Foreskin fibroblast (primary cell): ENCODE measurements at places on chromosomes 3 and 15.

- no peak for DNase-seq
Observed at GRCh38 chr3:4394048-4394447, 73.0 kb downstream of the SUMF1 start.

DNA sequence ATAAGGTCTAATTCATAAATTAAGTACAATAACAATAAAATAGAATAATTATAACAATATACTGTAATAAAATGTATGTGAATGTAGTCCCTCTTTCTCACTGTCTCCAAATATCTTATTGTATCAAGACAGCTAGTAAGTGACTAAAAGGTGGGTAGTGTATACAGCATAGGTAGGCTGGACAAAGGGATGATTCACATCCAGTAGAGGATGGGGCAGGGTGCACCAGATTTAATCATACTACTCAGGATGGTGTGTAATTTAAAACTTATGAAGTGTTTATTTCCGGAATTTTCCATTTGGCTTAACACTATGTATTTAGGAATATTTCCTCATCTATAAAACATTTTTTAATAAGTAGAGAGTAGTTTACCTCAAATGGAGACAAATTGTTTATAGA is 876.1 kb upstream of the CADM2 start:
- DNase-seq = no peak

DNA sequence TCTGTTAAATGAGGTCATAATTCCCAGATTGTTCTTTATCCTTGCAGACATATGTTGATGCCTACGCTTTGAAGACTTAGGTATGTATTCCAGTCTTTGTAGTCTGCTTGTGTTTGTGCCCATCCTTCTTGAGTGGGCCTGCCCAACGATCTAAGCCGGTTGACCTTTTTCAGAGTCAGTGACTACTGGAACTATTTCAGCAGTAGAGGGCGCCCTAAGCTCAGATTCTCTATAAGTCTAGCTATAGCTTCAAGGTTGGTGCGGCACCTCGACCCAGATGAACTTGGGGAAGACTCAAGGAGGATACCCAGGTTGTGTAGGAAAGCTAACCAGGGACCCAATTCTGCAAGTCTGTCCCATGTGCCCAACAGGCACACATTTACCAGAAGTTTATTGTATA is 228.8 kb upstream of the PPP2R3A start:
- no peak for DNase-seq

DNA sequence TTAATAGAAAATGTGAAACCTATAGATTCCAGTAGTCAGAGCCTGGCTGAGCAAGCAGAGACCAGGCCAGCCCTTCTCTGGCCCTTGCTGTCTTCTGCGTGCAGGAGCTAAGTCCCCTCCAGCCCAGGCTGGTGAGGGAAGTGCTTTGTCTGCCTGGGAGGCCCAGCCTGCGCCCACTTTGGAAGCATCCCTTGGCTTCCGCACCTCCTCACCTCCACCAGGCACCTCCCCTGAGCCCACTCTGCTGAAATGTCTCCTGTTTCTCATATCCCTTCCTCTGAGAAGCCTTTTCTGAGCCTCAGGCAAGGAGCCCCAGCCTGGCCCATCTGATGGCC is 45.3 kb downstream of the ALDH1L1 start:
- no peak for DNase-seq

- no peak for DNase-seq
Observed at GRCh38 chr3:11230832-11231231, 41.4 kb upstream of the ATG7 start.

- no peak for DNase-seq
Observed at GRCh38 chr3:99485286-99485685, 153.1 kb upstream of the COL8A1 start.

- no peak for DNase-seq
Observed at GRCh38 chr15:100544338-100544841, 15.6 kb upstream of the CERS3 start.

DNA sequence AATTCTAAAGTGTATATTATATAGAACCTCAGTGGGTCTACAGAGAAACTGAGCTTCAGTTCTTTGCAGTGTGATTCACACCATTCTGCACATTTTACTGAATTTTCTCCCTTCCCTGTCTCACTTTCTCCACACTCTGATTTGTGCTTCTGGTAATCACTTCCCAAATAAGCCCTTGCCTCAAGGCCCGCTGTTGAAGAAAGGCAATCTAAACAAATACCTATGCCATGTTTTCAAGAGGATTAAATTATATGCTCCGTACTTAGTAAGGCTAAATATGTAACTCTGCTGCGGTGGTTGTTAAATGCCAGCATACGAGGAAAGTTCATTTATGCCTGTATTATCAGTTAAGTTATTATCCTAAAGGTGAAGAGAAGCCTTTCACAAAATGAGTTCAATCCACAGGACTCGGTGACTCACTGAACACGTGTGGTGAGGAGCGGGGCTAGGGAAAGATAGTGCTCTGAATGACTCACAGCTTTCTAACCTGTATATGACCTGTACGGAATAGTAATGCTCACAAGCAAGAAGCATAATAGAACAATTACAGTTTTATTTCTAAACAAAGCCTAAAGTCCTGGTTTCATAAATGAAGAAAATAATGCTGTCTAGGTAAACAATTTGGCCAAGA is 25.1 kb downstream of the CNTN6 start:
- no peak for DNase-seq

DNA sequence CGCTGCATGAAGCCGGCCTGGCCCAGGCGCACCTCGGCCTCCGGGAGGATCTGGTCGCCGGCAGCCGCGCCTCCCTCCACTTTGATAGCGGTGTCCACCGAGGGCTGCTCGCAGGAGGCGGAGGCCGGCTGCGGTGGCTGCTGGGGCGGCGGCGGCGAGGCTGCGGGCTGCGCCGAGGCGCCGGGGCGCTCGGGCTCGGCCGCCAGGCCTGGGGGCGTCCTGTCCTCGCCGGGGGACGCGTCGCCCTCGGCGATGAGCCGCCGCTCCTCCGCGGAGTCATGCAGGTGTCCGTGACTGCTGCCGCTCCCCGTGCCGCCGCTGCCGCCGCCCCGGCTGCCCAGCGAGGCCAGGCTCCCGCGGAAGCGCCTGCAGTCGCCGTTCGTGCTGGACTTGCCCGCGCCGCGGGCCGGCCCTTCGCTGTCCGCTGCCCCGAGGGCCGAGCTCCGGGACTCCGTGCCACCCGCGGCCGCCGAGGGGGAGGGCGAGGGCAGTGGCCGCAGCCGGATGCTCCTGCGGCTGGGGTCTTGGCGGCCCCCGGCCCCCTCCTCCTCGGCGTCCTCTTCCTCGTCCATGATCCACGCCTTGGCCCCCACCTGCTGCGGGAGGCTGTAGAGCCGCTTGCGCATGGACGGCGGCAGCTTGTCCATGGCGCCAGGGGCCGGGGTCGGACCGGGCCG is 996 bp downstream of the HCN4 start:
- DNase-seq = peak; percentile 15

DNA sequence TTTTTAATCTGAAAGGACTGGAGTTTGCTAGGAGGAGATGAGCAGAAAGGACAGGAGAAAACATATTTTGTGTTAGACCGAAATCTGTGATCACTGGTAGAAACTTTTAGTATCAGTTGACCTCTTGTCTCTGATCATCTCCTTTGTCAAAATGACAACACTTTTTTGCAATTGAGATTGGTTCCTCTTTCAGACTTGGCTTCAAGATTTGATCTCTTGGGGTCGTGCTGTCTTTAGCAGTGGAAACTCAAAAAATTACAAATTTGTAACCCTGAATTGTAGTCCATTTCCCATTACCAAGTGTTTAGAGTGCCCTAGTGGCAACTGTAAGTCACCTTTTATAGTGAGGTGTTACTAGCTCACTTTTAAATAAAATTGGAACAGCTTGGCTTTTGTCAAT is 107.4 kb downstream of the KLHL25 start:
- no peak for DNase-seq

GRCh38 chr3:143619231-143619630 is 229.0 kb downstream of the SLC9A9 start:
- DNase-seq = no peak

DNA sequence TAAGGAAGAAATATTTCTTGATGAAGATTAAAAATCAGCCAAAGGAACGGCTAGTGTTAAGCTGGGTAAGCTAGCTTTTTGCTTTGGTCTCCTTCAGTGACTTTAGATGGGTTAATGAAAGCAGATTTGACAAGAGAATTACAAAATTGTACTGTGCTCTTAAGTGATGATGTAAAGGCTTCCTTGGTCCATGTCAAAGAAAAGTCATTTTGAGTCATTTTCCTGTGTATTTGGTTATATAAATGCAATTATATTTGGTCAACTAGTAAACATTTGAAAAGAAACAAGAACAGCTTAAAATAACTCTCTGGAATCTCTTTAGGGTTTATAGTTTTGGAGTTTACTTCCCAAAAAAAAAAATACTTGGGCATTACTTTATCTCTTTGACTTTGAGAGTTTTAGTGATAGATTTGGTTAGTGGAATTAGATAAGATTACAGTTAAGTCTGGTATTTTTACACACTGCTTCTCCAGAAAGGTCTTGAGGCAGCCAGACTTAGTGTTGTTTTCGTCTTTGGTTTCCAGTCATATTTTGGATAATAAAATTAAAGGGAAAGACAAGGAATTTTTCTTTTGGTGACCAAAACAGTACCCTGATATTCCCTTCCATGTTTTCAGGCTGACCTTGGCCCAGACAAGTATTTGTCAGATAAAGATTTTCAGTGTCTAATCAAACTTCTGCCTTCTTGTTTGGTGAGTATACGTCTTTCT is 42.3 kb downstream of the PDHB start:
- DNase-seq = no peak

DNA sequence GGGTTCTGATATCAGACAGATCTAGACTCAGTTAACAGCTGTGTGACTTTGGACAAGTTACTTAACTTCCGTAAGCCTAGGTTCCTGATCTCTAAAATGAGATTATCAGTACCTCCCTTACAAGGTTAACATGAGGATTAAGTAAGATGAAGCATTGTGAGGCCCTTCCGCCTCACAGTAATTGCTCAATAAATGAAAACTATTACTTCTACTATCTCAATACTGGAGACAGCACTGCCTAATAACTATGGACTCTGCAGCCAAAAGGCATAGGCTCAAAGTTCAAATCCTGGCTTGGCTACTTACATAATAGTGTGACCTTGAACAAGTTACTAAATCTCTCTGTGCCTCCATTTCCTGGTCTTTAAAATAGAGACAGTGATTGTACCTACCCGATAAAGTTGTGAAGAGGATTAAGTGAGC is 82.0 kb upstream of the ATP11B start:
- no peak for DNase-seq

GRCh38 chr3:150203273-150203672 is 204.8 kb upstream of the TSC22D2 start:
- no peak for DNase-seq

DNA sequence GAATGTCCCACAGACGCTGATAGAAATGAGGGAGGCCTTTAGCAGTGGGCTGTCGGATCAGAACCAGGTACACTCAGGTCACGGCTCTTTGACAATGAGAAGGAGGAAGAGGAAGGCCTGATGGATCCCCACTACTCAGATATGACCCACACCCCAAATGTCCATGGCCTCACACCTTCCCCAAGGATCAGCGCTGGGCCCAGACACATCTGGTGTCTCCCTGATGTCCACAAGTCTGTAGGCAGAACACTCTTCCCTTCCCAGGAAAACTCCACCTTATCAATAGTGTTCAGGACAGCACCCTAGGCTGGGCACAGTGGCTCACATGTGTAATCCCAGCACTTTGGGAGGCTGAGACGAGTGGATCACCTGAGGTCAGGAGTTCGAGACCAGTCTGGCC is 33.3 kb upstream of the SFMBT1 start:
- DNase-seq = no peak

- DNase-seq = no peak
Observed at GRCh38 chr15:71225851-71226250, 110.6 kb downstream of the THSD4 start.

GRCh38 chr3:111636366-111636885 is 41.3 kb upstream of the ZBED2 start:
- peak; percentile 16 for DNase-seq

DNA sequence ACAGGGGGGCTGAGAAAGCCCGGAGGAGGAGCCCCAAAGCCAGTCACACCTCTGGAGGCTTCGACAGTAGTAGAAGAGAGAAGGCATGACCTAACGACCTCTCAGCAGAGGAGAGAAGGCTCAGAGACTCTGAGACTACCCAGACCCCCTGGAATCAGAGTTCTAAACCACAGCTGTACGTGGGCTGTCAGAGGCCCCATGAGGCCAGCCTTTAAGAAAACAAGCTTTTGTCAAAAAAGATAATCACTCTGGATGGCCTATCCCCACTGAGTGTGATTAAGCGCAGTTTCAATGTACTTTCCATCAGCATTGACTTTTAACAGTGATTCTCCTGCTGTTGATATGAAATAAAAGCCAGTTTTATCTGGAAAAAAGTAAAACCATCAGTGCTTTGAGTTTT is 330.3 kb downstream of the CLSTN2 start:
- DNase-seq = no peak

GRCh38 chr15:52728899-52729298 is 49.7 kb upstream of the ATOSA start:
- DNase-seq = peak; percentile 50

DNA sequence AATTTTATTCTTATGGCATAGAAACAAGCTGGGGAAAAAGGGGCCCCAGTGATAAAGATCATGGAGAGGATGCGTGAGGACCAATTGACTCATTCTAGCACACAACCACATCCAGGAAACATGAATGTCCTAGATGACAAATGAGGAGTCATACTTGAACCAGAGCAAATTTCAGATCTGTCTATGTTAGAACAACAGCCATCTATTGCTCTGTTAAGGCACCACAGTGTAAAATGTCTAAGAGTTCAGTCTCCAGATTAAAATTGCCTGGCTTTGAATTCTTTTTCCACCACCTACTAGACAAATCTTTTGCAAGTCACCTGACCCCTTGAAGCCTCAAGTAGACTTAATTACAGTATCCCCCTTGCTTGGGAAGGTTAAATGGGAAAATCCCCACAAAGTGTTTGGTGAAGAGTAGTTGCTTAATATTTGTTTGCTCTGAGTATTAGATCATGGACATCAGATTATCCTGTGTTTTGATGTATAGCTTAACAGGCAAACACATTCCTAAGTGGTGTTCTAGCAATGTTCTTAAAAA is 258.7 kb upstream of the TGFBR2 start:
- DNase-seq = peak; percentile 97

DNA sequence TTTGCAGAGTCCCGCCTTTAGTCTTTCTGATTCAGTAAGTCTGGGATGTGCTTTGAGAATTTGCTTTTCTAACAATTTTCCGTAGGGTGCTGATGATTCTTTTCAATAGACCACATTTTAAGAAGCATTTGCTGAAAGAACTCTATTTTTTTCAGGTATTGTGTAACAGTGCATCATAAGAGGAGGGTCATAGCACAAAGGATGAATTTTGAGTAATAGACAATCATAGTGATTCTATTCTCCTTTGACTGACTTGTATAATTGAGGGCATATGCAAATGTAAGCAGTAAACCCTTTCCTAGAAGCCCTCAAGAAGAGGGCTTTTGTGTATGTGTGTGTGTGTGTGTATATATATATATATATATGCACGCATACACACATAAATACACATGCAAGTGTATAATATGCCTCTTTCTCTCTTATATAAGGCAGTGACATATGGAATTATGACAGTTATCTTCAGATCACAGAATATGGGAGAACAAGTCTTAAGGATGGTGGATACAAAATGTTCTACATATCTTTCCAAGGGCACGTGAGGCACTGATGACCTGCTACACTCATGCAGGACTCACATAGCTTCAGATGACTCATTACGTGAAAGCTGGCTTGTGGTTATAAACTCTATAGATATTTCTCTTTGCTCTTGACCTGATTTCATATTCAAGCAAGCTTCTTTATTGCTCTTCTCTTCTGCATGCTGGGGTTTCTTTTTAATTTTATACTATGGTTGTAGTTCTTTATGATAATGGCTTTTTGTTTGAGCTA is 6.5 kb upstream of the PLSCR1 start:
- peak; percentile 89 for DNase-seq

- DNase-seq = no peak
Observed at GRCh38 chr3:95029644-95030043, 966.8 kb downstream of the NSUN3 start.

- peak; percentile 87 for DNase-seq
Observed at GRCh38 chr3:52831500-52832301, 1.2 kb upstream of the ITIH4 start.
